Stimulated activated CD4-positive, alpha-beta T cell treated with anti-CD3 and anti-CD28 coated beads, Interleukin-2, amount 100 ng/mL, for 48 hours (primary cell): ENCODE measurements at places on chromosomes 6 and 20.

DNA sequence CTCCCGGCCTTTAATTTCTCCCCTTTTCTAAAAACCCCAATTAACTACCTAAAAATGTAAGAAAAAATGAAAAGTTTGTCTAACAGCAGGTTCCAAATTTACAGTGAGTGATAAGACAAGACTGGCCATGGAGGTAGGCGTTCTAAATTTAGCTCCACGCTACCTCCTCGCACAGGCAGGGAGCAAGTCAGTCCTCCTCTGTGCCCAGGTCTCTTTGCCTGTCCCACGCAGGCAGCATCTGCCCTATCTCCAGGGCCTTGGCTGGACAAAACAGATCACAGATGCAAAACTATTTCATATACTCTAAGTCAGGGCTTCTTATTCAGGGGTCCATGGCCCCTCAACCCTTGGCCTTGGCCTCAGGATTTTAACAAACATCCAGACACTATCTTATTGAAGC is 98.0 kb upstream of the JARID2 start:
- DNase-seq = no peak

- no peak for DNase-seq
These were observed 422.6 kb upstream of the MMS22L start for GRCh38 chr6:97705568-97705967.

- DNase-seq = no peak
These were observed 3.2 kb downstream of the BHLHE23 start for GRCh38 chr20:63003546-63003945.

- no peak for DNase-seq
These were observed 19.5 kb upstream of the MAP3K4 start for GRCh38 chr6:160972111-160972510.

GRCh38 chr6:169190144-169190584 is 63.5 kb downstream of the THBS2 start:
- DNase-seq = no peak

DNA sequence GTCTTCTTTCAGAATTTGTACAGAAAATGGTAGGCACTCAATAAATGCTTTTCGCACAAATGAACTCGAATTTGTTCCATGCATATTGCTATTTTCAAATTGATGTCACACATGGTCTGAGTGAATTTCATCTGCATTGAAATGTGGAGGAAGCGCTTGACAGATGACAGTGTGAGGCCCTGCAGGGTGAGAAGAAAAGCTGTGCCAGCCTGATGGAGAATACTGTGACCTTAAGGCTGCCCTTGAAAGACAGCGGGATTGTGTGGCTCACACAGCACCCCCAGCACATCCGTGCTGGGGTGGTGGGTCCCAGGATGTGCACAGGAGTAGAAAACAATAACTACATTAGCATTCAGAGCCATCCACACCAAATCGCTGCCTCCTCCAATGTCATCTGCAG is 14.8 kb upstream of the MCHR2 start:
- no peak for DNase-seq

DNA sequence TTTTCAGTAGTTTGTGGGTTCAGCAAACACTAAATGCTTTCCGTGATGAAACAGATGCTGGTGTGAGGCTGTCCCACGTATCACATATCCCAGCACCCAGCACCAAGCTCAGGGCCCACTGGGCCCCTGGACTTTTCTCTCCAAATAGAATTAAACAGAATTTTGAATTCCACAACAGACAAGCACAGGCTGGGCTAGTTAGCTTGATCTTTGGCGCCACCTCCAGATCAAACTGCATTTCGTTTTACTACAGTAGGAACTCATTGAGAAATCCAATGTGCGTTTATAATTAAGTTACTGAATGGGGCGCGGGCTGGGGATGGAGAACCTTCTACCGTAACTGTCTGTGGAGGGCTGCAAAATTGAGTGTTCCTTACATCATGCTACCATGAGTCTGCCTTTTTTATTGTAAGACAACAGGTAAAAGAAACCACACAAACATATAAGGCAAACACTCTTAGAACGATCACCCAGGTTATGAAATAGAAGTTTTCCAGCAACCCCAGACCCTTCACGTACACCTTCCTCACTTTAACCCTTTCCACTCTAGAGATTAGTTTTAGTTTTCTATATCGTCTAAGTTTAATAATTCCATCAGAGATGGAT is 107.8 kb downstream of the ZFP64 start:
- peak; percentile 34 for DNase-seq

DNA sequence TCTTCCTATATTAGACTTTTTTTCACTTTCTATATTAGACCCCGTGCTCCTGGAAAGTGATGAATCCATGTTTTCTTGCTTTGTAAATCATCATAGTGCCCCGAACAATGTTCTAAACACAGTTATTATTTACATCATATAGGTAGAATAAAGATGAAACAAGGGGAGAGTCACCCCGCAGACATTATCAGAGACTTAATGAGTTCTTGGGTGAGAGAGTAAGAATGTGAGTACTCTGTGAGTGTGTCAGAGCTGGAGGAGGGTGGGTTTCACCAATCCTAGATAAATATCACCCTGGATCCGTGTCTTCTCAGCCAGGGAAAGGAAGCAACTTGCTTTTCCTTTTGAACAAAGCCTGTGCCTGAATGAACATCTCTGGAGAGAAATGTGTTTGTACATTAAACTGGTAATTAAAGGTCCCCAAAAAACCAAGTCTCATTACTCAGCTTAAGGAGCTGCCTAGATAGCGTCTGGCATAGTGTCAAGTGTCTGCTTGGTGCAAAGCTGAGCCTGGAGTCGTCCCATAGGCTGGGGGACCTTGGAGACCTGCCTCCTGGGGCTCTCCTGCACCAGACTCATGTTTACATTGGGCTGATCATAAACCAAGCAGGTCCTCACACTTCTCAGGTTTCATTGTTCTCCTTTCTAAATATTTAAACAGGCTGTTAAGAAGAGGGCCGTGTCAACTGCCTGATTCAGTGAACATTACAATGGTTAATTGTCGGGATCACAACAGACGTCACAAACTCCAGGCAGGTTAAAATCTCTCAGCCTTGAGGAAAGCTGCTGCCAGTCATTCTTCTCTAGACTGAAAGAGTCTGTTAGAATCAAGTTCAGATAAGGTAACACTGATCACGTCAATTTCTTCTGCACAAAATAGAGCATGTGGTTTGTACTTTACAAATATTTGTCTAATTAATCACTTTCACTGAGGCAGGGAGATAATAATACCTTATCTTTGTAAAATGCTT is 179.7 kb upstream of the MYLIP start:
- DNase-seq = no peak
